ENCODE measurements at places on chromosomes 5 and 9. TPM values are rescaled to one million over a fixed set of nuclear protein-coding genes. Genes with fewer than 3 reads are reported as not detected.
A peak's percentile ranks its signal among the peaks of the same experiment; 100 is the strongest.

Gene LAMC3
- 8.1 TPM for total RNA-seq

Gene RNF183
- total RNA-seq, result 0.20 TPM

DNA sequence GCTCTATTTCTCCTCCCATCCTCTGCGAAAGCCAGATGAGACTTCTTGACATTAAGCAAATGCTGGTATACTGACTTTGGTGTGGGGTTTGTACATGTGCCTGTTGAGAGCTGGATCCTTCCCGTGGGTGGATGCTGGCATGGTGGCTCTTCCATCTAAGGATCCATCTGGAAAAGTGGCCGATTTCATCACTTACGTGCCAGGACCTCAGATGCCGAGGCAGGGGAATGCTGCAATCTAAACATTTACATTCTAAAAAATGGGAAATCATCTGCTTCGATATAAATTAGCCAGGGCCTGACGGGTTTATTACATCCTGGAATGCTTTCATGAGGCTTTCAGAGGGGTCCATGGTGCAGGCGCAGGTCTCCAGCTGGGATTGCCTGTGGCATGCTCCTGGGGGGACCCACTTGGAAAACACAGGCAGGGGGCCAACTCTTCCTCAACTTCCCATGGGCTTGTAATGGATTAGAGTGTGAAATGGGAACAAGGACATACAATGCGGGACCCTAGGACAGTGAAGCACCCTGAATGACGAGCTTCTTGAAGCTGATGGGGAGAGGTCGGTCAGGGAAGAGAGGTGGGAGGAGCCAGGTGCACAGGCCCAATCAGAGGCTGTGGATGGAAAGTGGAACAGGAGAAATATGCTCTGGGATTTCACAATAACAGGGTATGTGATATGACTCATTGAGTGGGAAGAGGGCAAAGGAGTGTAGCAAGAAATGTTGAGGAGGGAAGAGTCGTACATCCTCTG, 105.5 kb upstream of the PITX1 start:
- DNase-seq, result peak; percentile 51

DNA sequence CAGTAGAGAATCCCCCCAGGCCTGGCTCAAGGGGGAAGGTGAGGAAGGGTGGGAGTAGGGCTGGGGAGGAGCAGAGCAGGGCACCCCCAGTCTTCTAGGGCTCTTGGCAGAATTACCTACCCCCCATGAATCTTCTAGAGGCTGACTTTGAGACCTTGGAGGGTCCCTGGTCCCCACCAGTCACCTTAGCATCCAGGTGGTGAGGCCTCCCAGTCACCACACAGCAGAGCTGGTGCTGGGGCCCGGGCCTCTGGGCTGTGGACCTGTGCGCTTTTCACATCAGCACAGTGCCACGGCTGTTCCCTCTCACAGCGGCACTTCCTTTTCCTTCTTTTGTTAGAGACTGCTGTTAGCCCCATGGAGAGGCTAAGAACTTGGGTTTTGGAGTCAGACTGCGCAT, 148.6 kb upstream of the PITX1 start:
- no peak for DNase-seq

DNA sequence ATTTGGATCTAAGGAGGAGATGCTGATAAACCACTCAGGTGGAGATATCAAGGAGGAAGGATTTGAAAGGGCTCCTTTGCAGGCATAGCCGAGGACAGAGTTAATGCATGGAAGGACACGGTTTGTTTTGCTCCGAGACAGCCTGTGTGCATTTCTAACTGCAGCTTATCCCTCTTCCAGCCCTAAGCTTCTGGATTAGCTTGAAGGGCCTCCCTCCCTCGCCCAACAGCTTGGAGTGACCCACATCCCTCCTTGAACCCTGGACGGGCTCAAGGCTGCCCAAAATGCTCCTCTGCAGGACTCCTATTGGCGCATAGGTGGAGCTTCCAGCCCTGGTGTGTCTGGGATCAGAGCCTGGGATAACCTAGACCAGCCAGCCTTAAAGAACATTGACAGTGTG, 66.7 kb downstream of the PPARGC1B start:
- no peak for DNase-seq

Gene LTC4S
- 1.5 TPM for total RNA-seq
